ENCODE measurements at places on chromosomes 4 and X.

GRCh38 chr4:169271692-169272007 is 894 bp upstream of the SH3RF1 start:
- no peak for DNase-seq

- no peak for DNase-seq
Measured at GRCh38 chr4:71833232-71833900, 49.5 kb upstream of the GC start.

DNA sequence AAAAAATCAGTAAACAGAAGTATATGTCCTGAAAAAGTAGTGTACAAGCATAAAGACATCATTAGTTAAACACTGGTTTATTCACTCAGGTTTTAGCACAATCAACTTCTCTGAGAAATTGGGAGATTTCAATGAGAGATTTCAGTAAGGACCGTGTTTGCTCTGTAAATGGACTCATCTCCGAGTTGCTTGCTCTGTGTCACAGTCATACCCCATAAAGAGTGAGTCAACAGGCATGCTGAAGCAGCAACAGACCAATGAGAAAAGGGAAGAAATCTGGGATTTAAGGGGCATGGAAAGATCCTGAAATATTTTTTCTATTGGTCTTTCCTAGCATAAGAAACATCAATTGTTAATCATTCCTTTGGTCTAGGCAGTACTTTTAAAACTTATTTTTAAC is 4.7 kb downstream of the GLUD2 start:
- DNase-seq: no peak

GRCh38 chr4:26821677-26822503 is 38.8 kb upstream of the STIM2 start:
- no peak for DNase-seq

DNA sequence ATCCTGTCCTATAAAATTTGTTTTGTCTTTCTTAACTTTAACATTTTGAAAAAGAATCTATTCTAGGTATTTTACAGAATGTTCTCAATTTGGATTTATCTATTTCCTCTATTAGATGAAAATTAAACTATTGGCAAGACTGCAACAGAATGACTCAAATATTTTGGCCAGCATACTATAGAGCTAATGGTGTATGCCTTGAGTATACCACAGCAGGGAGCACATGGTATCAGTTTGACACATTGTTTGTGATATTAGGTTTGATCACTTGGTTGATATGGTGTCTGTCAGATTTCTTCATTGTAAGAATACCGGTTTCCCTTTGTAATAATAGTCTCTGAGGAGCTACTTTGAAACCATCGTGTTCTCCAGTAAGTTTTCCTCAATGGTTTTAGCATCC is 87.8 kb upstream of the NPNT start:
- DNase-seq: no peak

DNA sequence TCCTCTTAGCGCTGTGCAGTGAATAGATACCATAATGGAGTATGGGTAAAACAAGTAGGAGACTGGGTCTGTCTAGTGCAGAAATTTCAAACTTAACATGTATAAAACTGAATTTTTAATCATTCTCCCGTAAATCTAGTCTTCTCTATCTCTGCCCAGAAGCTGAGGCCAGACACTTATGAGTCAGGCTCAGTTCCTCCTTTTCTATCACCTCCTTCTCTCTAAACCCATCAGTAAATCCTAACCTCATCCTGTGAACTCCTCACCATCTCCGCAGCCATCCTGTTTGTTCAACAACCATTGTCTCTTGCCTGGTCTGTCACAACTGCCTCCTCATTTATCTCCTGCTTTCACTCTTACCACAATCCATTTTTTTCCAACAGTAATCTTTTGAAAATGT is 19.8 kb upstream of the SGMS2 start:
- no peak for DNase-seq

DNA sequence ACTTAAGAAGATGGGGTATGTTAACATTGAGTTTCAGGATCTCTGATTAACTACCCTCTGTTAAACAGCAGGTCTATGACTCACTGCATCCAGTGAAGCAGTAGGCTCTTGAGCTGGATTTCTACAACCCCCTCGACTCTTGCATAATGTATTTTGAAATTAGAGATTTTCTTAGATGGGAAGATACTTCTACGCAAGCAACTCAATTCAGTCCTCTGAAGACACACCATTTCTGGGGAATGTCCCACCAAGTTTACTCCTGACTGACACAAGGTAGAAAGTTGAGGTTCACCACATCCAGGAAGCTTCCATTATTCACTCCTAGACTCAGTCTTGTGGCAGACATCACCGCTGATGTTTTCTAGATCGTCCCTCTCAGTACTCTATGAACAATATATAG is 12.9 kb downstream of the PALLD start:
- DNase-seq: no peak

DNA sequence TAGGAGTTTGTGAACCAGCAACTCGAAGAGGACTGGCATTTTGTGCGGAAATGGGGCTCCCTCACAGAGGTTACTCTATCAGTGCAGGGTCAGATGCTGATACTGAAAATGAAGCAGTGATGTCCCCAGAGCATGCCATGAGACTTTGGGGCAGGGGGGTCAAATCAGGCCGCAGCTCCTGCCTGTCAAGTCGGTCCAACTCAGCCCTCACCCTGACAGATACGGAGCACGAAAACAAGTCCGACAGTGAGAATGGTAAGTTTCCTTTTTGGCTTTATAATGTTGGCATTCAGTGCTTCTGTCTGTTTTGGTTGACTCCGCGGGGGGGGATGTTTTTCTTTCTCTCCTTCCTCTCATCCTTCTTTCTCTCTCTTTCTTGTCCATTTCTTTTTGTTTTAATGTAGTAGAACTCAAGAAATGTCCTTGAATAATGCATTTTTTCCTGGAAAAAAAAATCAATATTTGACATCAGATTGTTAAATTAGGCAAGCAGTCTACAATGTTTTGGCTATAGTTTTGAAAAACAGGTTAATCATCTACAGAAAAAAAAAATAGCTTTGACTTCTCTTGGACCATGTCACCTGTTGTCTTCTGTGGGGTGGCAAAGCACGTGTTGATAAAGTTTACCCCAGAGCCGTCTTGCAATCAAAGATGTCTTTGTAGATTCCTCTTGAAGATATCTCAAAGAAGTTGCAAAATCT is 103.6 kb downstream of the TENM3 start:
- no peak for DNase-seq

- no peak for DNase-seq
Measured at GRCh38 chr4:151853034-151853433, 92.2 kb upstream of the GATB start.

DNA sequence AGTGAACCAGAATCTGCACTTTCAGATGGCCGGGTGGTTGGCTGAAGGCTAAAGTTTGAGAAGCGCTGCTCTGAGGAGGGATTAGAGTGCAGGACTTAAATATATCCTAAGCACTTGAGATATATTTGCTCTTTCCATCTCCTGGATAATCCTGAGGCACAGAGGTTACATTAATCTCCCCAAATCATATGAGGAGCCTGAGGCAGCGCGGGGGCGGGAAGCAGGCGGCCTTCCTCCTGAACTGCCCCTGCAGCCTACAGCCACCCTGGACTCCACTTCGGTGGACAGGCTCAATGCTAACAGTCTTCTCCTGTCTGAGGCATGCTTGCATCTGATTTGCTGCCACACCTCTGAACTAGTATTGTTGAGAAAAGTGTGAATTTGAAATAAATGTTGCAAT is 72.5 kb downstream of the AFAP1 start:
- DNase-seq: no peak

DNA sequence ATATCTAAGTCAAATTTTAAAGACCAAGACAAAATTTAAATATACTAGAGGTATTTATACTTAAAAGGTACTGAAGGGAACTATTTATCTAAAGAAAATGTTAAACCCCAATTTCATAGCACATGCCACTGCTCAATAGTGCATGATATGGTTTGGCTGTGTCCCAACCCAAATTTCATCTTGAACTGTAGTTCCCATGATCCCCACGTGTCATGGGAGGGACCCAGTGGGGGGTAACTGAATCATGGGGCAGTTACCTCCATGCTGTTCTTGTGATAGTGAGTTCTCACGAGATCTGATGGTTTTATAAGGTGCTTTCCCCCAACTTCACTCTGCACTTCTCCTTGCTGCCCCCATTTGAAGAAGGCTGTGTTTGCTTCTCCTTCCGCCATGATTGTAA is 32.3 kb downstream of the MAML3 start:
- DNase-seq: no peak

- DNase-seq: no peak
Measured at GRCh38 chrX:103017542-103017941, 46.4 kb downstream of the BEX1 start.

GRCh38 chrX:85375333-85375738 is 4.1 kb downstream of the POF1B start:
- DNase-seq: no peak

GRCh38 chrX:72238721-72239475 is at the start of gene ERCC6L:
TSS of gene ERCC6L (minus strand) at chrX:72239027. CDS start at chrX:72238911, 116 bp downstream.
- DNase-seq: peak; percentile 79

GRCh38 chr4:121767166-121767565 is 2.2 kb upstream of the SMIM43 start:
- no peak for DNase-seq

DNA sequence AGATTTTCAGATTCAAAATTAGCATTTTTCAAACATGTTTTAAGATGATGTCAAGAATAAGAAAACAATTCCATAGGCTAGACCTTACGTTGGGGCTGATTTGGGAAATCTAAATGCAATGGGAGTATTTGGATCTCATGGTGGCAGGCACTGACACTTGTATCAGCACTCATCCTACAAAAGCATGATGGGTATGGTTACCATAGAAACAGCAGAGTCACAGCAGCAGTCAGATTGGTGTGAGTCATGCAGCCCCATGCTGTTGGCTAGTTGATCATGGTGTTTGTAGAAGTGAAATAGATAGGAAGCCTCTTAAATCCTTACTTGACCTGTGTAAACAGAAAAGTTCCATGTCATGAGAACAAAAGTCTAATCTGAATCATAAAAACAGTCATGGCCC is 1637.3 kb upstream of the PABPC4L start:
- no peak for DNase-seq

- DNase-seq: no peak
Measured at GRCh38 chrX:148672517-148672916, 172.1 kb downstream of the AFF2 start.

GRCh38 chrX:19602866-19603622 is 87.7 kb upstream of the MAP3K15 start:
- no peak for DNase-seq

DNA sequence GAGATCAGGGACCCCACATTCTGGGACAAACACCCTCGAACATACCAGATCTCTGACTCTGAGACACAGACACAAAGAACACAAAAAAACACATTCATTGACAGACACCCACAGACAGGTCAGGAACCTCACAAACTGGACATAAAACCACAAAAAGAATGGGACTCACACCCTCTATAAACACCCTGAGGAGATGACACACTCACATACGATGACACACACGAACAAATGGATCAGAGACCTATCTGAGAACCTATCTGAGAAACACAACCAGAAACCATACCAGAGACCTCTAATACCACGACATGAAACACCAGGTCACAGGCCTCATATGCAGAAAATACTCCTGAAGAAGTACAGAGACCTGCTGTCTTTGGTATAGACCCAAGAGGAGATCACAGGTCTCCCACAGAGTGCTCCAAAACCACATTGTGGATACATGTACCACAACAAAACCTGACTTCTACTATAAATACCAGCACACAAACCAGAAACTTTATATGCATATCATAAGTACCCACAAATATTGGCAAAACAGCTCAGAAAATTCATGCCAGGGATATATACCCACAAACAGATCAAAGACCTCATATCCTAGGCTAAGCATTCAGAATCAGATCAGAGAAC is 19.5 kb downstream of the SUV39H1 start:
- no peak for DNase-seq

- no peak for DNase-seq
Measured at GRCh38 chr4:155331478-155331877, 45.3 kb downstream of the MAP9 start.

DNA sequence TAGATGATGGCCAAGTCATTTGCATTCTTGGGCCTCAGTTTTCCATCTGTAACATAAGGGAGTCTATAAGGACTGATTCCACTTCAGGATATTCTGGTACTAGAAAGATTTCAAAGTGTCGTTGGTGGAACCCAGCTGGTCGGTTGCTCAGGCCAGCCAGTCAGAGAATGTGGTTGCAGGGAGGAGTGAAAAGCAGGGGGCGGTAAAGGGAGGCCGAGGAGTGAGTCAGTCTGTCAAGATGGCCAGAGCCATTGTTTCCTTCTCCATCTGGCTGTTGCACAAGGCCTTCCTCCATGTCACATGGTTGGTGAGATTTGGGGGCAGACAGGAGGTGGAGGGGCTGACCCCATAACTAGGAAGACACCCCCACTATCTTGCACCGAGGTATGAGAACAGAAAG is 38.2 kb downstream of the STARD8 start:
- no peak for DNase-seq

DNA sequence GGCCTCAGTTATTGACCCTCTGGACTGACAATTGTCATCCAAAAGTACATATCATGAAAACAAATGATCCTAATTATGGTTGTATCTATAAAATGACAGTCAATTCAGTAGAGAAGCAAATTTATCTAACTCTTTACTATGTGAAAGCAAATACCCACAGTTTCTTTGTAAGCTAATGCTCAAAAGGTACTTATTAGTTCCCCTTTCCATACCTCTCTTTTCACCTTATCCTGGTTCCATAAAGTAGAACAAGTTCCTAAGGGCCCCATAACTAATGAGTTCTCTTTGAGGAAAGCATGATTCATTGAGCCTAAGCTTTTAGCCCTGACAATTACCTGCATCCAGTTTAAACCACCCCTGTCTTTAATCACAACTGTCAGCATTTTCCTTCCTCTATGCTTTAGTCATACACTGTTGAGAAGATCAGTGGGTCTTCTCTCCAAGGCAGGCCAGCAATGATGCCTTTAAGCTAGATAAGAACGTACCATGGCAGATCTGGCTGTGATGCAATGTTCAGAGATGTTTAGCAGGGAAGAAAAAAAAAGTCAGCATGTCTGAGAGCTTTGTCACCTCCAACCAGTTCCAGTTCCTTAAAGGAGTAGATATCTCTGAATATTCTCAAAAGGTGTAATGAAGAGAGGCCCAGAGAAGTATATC is 179.7 kb upstream of the RASGEF1B start:
- DNase-seq: no peak

GRCh38 chrX:136030303-136031191 is 45.3 kb downstream of the SLC9A6 start:
- no peak for DNase-seq

- DNase-seq: no peak
Measured at GRCh38 chr4:78625073-78625472, 73.5 kb downstream of the ANXA3 start.

- no peak for DNase-seq
Measured at GRCh38 chr4:78091534-78091933, 34.4 kb downstream of the FRAS1 start.

- no peak for DNase-seq
Measured at GRCh38 chrX:73977542-73978169, 326.3 kb upstream of the ZCCHC13 start.

DNA sequence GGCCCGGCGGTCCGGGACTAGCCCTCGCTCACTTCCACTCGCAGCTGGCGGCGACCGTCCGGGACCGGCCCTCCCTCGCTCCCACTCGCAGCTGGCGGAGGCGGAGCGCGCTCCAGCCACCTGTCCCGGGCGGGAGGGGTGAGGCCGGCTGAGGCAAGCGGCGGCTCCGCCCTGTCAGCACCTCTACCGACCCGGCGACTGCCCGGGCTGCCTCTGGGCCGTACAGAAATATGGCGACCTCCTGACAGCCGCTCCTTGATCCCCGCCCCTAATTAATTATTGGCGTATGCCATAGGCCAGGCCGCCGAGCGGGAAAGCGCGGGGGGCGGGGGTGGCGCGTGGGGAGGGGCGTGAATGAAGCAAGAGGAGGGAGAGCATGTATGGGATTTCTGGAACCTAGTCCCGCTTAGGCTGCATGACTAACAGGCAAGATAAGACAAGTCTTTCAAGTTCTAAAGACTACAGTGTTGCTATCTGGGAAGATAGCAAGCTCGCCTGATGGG is at the start of gene MORC4:
MORC4 (minus strand) TSS at position 200 of the 503 bp plus-strand sequence. CDS start 243 bp downstream, outside the sequence.
- DNase-seq: peak; percentile 51
